ENCODE measurements at places on chromosomes 3 and 15.

DNA sequence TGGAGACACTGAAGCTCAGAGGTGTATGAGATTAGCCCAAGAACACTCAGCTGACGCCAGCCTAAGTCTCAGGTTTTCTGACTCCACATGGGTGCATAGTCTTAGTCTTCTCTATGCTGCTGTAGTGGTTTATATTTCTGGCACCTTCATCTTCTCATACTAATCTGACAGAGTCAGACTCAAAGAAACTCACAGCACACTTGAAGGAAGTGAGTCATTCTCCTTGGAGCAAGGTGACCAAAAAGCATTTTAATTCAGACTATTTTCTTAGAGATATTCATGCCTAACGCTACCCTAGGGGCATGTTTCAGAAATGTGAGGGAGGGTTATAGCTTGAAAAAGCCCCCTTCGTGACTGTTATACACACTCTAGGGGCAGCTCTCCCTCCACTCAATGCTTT, 775.3 kb upstream of the ARPP21 start:
- no peak for DNase-seq

DNA sequence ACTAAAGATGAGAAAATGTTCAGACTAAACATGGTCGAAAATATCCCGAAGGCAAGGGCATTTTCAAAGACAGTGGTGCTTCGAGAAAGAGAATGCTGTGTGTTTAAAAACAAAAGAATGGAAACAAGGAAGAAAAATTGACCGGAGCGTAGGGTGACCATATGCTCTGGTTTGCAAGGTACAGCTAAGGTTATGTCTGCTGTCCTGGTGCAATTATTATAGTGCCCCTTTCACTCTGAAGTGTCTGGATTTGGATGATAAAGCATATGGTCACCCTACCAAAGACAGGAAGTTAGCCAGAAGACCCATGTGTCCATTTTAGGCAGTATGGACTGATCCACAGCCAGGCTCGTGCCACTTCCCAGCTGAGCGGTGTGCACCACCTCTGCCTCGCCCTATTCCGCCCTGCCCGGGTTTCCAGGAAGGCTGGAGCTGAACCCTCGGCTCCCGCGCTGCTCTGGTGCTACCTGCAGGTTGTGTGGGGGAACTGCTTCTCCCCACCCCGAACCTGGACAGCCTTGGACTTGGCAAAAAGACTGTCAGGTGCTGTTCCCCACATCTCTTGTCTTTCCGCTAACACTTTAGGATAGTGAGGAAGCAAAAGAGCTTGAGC, 25.2 kb downstream of the GOLGA6D start:
- DNase-seq = no peak

GRCh38 chr3:126604691-126605090, 46.0 kb upstream of the C3orf22 start:
- no peak for DNase-seq

- DNase-seq = peak; percentile 64
Measured at GRCh38 chr3:56879436-56880215, 77.9 kb upstream of the ARHGEF3 start.

DNA sequence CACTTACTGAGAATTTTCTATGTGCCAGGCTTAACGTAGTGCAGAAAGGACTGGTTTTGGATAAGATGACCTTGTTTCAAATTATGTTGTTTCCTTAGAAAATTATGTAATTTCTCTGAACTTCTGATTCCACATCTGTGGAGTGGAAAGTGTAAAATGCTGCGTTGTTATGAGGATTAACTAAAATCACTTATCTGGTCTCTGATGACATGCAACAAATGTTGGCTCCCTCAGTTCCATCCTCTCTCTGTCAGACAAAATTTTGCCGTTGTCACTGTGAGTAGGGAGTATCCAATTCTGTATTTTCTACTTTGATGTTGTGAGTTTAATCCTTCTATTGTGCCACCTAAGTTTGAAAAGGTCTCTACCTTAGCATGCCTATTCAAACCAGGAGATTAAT, 175.5 kb downstream of the KCNMB2 start:
- no peak for DNase-seq

- DNase-seq = peak; percentile 29
Measured at GRCh38 chr3:9397906-9398699, 688 bp downstream of the SETD5 start.

- DNase-seq = peak; percentile 34
Measured at GRCh38 chr15:22895465-22896190, 57.2 kb downstream of the NIPA2 start.

GRCh38 chr15:38061856-38062649, 127.6 kb downstream of the TMCO5A start:
- DNase-seq = no peak

- DNase-seq = peak; percentile 30
Measured at GRCh38 chr3:119731560-119732343, 28.9 kb downstream of the CFAP91 start.

- peak; percentile 97 for DNase-seq
Measured at GRCh38 chr3:149299938-149300801, 33.3 kb downstream of the TM4SF18 start.

- DNase-seq = no peak
Measured at GRCh38 chr3:40930756-40931155, 268.5 kb upstream of the CTNNB1 start.

DNA sequence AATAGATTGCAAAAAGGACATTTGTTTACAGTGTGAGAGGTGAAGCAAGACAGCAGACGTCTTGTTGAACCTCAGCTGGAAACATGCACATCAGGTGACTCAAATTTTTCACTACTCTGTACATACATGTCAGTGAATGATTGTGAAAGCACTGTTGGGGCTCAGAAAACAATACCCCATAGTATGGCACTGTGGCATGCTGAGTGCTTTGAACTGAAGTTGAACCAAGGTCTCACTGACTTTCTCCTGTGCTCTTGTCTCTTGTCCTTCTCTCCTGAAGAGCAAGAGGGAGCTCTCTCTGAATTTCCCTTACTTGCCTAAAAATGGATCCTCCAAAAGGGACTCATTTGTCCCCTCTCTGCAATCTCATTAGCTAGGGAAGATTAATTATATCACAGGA, 24.5 kb upstream of the NEDD4 start:
- DNase-seq = no peak

- DNase-seq = no peak
Measured at GRCh38 chr3:8610951-8611350, 33.6 kb downstream of the SSUH2 start.

DNA sequence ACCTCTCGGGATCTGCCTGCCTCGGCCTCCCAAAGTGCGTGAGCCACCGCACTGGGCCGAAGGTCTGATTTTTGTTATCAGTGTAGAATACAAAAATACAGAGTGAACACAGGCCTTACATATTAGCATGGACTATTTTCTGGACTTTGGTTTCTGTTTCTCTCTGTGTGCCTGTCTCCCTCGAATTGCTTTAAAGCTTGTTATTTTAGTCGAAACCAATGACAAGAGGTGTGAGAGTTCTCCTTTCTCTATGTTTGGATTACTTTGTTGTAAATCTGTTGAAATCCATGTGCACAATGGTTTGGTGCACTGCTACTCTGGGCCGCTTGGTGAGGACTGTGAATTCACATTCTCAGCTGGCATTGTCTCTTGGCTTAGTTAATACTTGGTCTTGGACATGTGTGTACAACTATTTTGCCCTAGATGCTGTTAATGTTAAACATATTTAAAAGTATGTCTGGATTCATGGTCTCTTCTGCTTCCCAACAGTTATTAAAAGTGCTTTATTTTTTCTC, 23.9 kb downstream of the MED12L start:
- DNase-seq = no peak

- peak; percentile 73 for DNase-seq
Measured at GRCh38 chr3:113736548-113737089, 9.4 kb downstream of the NAA50 start.

GRCh38 chr15:68414206-68414555, 17.8 kb downstream of the ITGA11 start:
- DNase-seq = no peak

GRCh38 chr3:48897460-48898376, 964 bp downstream of the SLC25A20 start:
- DNase-seq = no peak

DNA sequence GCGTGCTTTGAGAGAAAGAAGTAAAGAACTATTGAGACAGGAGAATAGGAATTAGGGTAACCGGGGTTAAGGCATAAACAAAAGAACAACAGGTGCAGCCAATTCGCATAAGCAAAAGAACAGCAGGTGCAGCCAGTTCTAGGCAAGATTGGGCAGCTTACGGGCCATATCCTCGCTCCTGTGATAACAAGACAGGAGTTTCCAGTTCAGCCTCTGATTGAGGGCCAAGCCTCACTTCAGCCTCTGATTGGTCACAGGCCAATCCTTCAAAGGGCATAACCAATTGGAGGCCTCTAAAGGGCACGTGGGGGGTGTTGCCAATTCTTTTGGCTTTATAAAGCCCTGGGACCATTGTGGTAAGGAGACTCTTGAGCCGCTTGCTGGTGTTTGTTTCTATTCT, 143.5 kb downstream of the GADL1 start:
- DNase-seq = no peak

- no peak for DNase-seq
Measured at GRCh38 chr15:48842501-48842900, 31.6 kb upstream of the CEP152 start.

DNA sequence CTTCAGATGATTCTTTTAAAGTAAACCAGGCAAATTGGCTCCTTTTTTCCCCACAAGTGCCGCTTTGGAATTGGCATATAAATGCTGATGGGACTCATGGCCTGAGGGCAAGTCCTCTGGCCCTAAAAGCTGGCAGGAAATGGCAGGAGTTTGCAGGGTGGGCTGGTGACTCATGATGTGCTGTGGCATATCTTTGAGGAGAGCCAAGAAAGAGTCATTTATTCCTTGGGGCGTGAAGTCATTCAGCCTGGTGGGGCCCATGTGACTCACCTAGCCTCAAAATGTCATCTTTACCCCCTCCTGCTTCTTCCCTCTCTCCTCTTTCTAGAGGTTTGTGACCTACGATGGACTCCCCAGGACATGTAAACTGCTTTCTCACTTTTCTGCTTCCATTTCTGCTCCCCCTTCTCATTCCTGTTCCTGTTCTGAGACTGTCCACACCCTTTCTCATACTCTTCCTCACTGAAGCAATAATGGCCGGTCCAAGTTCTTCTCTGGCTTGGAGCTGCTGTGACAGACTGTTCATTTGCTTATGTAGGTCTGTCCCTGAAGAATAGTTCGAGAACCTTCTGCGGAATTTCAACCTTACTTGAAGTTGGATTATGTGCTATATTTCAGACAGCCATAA, 326.1 kb downstream of the SATB1 start:
- DNase-seq = peak; percentile 85

DNA sequence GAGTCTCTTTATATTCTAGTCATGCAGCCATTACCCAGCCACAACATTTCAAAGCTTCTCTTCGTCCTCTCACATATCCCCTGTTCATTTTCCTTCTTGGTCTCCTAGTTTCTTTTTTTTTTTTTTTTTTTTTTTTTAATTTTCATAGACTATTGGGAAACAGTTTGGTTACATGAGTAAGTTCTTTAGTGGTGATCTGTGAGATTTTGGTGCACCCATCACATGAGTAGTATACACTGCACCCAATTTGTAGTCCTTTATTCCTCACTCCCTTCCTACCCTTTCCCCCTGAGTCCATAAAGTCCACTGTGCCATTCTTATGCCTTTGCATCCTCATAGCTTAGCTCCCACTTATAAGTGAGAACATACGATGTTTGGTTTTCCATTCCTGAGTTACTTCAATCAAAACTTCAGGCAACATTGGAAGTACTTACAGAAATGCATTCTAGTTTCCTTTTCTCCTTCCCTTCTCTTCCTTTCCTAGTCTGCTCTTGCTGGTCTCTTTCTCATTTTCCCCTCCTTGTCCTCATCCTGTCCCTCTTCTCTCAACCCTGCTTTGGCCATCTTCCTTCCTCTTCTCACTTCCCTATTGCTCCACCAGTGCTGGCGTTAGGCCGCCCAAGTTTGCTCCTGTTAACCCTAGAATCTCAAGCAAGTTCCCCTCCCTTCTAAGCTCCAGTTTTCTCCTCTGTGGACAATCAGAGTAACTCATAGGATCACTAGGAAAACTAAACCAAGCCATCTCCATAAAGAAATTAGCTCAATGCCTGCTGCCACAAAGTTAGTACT, 4.8 kb downstream of the ATP8B4 start:
- DNase-seq = no peak

GRCh38 chr15:35874260-35874905, 328.4 kb upstream of the DPH6 start:
- DNase-seq = peak; percentile 93

DNA sequence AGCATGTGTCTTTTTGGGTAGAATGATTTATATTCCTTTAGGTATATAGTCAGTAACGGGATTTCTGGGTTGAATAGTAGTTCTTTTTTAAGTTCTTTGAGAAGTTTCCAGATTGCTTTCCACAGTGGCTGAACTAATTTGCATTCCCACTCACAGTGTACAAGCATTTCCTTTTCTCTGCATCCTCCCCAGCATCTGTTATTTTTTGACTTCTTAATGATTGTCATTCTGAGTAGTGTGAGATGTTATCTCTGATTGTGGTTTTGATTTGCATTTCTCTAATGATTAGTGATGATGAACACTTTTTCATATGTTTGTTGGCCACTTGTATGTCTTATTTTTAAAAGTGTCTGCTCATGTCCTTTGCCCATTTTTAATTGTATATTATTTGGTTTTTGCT, 337.6 kb downstream of the EFHB start:
- no peak for DNase-seq

- DNase-seq = no peak
Measured at GRCh38 chr3:9012521-9012920, 49.2 kb upstream of the RAD18 start.

- no peak for DNase-seq
Measured at GRCh38 chr3:43273416-43273815, 12.9 kb upstream of the SNRK start.

- DNase-seq = no peak
Measured at GRCh38 chr3:147301781-147302180, 104.6 kb downstream of the ZIC4 start.

DNA sequence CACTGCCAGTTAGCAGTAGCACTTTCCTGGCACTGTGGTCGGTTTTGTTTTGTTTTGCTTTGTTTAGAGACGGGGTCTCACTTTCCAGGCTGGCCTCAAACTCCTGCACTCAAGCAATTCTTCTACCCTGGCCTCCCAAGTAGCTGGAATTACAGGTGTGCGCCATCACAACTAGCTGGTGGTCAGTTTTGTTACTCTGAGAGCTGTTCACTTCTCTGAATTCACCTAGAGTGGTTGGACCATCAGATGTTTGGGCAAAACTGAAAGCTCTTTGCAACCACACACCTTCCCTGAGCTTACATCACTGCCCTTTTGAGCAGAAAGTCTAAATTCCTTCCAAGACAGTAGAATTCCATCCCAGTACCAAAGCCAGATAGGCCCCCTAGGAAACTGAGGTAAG, 22.6 kb downstream of the CLDN18 start:
- no peak for DNase-seq

DNA sequence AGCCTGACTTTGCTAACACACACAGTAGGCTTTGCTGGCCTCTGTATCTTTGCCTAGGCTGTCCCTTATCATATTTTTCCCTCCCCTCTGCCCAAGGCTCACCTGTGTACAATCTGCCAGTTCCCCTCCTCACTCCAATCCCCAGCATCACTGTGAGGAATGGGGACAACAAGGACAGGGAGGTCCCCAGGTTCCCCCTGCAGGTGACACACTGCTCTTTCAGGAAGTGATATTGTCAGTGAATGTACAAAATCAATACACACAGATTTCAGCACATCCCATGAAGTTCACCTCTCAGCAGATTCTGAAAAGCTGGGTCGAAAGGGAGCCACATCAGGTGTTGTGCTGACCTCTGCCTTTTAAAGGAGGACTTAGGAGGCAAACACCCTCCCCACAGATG, 177.5 kb downstream of the RAB11A start:
- no peak for DNase-seq

- DNase-seq = no peak
Measured at GRCh38 chr15:94970802-94971201, 739.4 kb downstream of the MCTP2 start.

GRCh38 chr3:23816721-23817120, 11.0 kb downstream of the UBE2E1 start:
- DNase-seq = no peak

- peak; percentile 87 for DNase-seq
Measured at GRCh38 chr15:84797212-84797611, 19.9 kb upstream of the ALPK3 start.

Data from IMR-90 (cell line).